ENCODE measurements at places on chromosomes 6 and 20.
A peak's percentile ranks its signal among the peaks of the same experiment; 100 is the strongest.

- DNase-seq, result peak; percentile 45
Measured at GRCh38 chr6:107116328-107116892, 1.1 kb upstream of the BEND3 start.

DNA sequence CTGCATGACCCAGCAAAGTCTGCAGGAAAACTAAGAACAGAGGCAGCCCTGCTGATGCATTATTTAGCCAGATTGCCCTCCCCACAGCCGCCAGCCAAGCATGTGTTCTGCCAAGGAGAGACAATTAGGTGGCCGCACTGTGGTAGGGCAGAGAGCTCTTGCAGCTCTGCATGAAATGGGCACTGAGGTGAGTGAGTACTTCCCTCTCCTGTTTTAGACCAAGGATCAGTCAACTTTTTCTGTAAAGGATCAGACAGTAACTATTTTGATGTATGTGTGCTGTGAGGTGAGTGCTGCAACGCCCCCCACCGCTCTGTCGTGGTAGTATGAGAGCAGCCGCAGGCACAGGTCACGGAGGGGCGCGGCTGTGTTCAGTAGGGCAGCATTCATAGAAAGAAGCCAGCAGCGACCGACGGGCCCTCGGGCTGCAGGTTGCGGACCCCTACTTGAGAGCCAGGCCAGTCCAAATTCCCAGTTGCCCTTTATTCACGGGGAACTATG is 23.8 kb upstream of the FAM50B start:
- peak; percentile 69 for DNase-seq

DNA sequence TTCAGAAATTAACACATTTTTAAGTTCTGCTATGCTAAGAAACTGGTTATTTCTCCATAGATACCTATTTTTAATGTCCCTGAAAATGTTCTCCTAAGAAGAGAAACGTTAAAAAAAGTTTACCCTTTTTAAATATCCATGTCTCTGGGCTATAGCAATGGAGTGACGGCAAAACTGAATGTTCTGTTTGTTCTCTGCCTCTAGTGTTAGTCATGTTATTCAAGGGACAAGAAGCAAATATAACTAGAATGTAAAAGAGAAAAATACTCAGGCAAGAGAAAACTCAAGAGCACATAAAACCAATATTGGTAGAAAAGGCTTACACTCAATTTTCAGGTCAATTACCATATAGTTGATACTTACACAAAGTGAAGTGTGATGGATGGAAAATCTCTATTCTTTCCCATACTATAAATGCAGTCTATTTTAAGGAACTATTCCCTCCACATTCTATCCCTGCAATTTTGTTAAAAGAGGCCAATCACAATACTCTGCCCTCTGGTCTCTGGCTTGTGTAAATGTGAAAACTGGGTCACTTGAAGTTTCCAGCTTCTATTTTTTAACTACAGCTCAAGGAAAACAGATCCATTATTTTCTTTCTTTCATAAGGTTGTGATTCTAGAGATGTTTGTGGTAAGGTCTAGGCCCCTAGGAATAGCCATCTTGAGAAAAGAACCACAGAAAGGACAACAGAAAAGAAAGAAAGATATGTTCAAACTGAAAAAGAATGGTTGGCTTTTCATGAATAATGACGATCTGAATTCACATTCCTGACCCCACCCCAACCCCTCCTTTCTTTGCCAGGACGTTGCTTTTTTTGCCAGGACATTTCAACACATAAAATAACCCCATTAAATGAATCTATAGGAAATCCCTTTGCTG is 200.3 kb upstream of the FAM83B start:
- no peak for DNase-seq

GRCh38 chr6:24667378-24667803 is 514 bp downstream of the ACOT13 start:
- DNase-seq, result no peak

GRCh38 chr6:19037607-19038006 is 650.5 kb downstream of the RNF144B start:
- DNase-seq, result no peak

DNA sequence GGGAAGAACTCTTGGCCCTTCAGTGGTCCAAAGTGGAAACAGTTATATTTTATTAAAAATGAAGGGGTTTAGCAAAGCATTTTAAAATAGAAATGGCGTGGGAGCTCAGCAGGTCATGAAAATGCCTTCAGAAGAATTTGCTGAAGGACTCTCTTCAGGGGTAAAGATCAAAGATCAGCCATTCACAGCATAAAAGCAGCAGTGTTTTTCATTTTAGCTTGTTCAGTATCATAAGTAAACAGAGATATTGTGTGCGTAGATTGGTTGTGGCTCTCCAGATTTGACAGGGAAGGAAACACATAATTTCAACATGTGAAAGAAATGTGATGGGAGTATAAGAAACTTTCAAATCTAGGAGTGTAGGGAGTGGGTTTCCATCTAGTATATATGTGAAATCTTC is 519.2 kb upstream of the MAP3K7 start:
- no peak for DNase-seq

GRCh38 chr6:161422710-161423680 is 149.1 kb upstream of the AGPAT4 start:
- DNase-seq, result no peak

GRCh38 chr6:73177221-73177944 is 47.9 kb downstream of the KHDC1L start:
- DNase-seq, result no peak
